ENCODE measurements at places on chromosomes 13 and 19.

DNA sequence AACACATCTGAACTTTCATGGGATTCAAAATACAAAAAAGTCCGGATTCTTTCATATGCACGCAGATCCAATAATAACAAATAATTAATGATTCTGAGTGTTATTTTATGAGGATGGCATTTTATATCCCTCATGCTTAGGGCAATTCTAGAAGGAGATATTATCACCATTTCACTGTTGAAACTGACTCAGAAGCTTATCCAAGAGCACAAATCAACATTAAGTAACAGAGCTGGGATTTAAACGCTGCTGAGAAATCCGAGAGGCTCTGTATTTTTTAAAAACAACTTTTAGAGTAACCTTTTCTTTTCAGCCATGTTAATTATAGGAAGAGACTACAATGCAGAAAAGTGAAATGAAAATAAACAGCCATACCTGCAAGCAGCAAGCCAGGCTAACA lies 30.3 kb downstream of the ATP7B start:
- no peak for DNase-seq

GRCh38 chr13:64314331-64314730 lies 2898.7 kb upstream of the PCDH20 start:
- DNase-seq, result no peak

- DNase-seq, result no peak
Measured at GRCh38 chr13:83633746-83634145, 248.5 kb downstream of the SLITRK1 start.

DNA sequence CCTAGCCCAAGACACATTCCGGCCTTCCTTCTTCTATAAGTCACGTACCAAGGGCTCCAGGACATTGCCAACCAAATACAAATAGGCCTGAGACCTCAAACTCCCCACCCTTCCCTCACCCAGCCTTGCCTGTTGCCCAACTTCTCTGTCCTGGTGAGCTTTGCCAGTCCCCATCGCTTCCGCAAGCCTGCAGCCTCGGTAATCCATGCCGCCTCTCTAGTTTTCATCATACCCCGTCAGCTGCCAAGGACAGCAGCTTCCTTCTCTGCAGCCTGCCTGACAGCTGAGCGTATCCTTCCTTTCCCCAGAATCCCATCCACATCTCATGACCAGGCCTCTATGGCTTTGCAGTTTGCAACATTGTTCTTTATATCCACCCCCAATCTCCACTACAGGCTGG lies 36.6 kb upstream of the POMP start:
- no peak for DNase-seq

GRCh38 chr13:98507282-98507797 lies 69.6 kb downstream of the STK24 start:
- DNase-seq, result no peak

DNA sequence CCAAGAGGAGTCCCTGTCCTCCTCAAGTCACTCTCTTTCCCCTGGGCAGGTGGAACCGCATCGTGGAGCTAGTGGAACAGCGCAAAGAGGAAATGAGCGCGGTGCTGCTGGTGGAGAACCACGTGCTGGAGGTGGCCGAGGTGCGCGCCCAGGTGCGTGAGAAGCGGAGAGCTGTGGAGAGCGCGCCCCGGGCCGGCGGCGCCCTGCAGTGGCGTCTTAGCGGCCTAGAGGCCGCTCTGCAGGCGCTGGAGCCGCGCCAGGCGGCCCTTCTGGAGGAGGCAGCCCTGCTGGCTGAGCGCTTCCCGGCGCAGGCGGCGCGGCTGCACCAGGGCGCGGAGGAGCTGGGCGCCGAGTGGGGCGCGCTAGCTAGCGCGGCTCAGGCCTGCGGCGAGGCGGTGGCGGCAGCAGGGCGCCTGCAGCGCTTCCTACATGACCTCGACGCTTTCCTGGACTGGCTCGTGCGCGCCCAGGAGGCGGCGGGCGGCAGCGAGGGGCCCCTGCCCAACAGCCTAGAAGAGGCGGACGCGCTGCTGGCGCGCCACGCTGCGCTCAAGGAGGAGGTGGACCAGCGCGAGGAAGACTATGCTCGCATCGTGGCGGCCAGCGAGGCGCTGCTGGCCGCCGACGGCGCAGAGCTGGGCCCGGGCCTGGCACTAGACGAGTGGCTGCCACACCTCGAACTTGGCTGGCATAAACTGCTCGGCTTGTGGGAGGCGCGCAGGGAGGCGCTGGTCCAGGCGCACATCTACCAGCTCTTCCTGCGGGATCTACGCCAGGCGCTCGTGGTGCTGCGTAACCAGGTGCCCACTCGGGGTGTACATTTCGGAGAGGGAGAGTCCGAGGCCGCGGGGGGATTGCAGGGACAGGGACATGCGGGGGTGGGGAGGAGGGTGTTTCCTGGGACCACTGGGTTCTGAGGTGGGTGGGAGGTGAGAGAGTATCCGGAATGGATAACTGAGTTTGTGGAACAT lies 52.8 kb downstream of the SPTBN4 start:
- no peak for DNase-seq

DNA sequence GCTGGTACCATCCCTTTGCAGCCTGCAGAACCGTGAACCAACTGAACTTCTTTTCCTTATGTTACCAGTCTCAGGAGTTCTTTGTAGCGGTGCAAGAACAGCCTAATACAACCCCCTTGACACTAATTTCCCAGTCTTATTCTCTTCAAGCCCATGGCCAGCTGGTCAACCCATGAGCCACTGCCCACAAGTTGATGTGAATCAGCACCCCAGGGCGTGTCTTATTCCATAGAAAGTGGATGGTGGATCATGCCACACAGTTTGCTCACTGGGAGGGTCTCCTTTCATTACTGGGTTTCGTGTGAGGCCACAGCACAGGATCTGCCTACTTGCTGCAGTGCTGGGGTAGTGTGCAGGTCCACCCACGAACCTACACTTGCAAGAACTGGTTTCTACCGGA lies 27.0 kb downstream of the TEX29 start:
- DNase-seq, result no peak

DNA sequence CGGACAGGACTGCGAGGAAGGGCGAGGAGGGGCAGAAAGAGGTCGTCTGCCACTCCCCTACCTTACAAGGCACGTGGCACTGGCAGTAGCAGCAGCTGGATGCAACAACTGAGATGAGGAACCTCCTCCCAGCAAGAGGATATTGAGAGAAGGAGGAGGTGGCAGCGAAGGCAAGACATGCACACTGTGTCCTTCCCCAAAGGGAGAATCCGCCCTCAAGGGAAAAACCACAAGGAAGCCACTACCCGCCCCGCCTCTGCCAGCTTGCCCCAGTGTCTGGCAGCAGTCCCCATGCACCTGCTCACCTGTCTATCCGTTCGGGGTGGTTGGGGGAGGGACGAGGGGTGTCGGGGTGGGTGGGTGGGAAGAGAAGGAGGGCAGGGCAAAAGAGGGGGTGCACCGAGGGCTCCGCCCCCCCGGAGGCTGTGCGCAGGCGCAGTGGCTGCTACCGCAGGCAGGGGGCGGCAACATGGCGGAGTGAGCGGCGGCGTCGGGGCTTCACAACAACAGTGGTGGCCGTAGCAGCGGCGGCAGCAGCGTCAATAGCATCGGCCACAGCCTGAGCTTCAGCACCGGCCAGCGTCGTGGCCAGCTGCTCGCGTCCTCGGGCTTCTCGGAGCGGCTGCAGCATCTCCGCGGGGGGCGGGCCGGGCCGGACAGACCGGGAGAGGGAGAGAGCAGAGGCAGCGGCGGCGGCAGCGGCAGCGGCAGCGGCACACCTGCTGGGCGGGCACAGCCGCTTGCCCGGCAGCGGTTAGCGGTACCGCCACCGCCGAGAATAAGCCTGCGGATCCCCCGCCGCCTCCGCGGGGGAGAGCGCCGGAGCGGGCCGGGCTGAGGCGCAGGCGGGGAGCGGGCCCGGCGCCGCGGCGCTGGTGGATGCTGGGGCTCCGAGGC lies at the start of gene NBEA:
TSS of gene NBEA (plus strand) at position 436 of the 897 bp plus-strand sequence. CDS start 551 bp downstream, outside the sequence.
- peak; percentile 65 for DNase-seq

GRCh38 chr19:40740747-40741146 lies 9.5 kb downstream of the ACTMAP start:
- DNase-seq, result no peak

- peak; percentile 20 for DNase-seq
Measured at GRCh38 chr13:24671386-24672113, 8.7 kb upstream of the ATP12A start.

- DNase-seq, result no peak
Measured at GRCh38 chr13:40460116-40460515, 206.3 kb downstream of the FOXO1 start.

DNA sequence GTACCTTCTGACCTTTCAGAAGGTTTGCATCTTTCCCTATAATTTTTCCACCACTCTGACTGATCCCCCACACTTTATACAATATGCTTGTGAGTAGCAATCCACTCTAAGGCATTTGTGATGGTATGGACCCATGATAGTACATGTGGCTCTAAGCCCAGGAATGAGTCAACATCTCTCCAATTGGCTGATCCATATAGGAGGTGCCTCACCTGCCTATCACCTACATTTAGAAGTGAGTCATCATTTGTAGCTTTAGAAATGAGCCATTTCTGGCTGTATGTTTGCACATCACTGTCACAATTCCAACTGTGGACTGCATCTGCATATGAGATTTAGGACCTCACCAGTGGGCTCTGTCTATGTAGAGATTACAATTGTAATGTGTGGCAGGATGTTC lies 133.1 kb upstream of the ZNF91 start:
- no peak for DNase-seq

DNA sequence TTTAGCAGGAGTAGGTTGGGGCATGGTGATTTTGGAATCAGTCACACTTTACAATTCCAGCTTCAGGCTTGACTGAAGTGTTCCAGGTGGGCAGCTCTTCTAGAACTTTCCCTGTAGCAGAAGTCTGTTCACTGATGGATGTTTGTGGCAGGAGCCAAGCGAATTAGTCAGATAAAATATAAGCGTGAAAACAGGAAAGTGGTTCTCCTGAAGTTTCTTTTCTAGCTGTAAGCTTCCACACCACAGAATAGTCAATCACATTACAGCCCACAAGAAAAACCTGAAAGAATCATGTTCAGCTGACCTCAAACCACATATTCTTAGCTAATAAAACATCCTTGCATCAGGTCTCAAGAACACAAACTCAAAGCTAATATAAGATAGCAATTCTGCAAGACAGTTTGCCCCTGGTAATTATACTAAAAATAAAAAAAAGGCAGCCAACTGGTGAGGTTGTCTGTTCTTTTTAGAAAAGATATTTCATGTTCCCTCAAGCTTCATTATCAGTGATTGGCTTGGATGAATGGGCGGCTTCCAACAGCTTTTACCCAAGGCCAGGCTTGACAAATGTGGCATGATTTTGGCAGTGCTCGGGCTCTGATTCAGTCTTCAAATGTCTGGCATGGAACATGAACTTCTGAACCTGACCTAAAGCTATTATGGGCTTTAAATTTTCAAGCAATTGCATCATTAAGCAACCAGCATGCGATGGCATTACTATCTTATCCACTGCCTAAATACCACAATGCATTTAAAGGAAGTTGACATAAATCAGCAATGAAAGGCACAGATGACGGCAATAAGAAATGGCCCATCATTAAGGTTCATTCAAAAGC lies 136.8 kb downstream of the DCLK1 start:
- no peak for DNase-seq

- no peak for DNase-seq
Measured at GRCh38 chr13:30569901-30570576, 47.7 kb upstream of the USPL1 start.

- DNase-seq, result peak; percentile 56
Measured at GRCh38 chr19:50377051-50377461, 799 bp downstream of the NR1H2 start.

- DNase-seq, result no peak
Measured at GRCh38 chr19:36688058-36688457, 646 bp downstream of the ZNF567 start.

DNA sequence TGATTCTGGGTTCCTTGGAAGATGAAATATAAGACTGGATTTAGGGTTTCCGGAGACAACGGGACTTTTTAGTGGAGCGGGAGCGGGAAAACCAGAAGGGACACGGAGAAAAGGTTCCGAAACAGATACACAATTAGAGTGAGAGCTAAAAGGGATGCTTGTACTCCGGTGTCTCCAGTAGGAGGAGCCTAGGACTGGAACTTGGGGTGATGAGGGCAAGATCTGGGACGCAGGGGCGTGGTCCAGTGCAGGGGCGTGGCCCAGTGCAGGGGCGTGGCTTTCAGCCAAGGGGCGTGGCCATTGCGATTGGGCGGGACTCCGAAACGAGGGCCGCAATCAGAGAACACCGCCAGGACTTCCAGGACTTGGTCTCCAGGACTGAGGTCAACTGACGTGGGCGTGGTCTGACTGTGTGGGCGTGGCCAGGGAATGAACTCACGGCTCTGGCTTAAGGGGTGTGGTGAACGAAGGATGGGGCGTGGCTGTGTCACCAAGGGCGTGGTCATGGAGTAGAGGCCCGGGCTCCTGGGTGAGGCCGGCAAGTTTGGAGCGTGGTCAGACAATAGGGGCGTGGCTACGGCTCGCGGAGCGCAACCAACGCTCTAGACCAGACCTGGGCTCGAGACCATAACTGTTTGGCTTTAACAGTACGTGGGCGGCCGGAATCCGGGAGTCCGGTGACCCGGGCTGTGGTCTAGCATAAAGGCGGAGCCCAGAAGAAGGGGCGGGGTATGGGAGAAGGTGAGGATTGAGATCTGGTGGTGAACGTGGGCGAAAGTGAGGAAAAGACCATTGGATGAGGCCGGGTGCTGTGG lies at the start of gene DKKL1:
TSS of gene DKKL1 (plus strand) at position 610 of the 815 bp plus-strand sequence. CDS start at position 732, 122 bp downstream.
- peak; percentile 84 for DNase-seq

DNA sequence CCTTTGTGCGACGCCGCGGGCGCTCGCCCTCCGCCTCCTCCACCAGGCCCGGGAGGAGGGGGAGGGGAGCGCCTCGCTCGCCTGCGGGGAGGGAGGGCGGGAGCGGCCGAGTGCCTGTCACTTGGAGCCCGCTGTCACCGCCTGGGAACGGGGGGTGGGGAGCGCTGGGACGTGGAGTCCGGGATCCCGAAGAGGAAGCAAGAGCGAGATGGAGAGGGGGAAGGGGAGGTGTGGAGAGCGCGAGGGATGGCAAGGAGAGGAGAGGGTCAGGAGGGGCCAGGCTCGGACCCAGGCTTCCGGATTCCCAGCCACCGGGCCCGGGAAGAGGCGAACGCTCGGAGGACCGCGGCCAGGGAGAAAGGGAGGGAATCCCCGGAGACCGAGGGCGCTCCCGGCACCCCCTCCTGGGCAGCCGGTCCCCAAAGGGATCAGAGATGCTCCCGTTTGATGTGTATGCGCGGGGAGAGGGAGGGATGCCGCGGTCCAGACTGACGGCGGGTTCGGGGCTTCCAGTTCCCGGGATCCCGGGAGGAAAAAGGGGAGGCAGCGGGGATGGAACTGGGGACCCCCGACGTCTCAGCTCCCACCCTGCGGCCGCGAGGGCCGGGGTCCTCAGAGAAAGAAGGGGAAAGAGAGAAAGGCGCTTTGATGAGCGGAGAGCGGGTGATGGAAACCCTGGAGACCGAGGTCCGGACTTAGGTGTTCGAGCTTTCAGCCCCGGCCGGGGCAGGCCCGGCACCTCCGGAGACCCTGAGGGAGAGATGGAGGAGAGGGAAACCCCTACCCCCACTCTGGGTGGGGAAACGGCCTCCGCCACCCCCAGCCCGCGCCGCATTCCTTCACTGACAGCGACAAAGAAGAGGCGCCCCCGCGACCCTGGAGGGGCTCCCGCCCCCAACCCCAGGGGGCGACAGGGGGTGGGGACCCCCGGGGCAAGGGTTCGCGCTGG lies 4.7 kb upstream of the DPF1 start:
- DNase-seq, result no peak

GRCh38 chr19:11483366-11484111 lies 2.7 kb upstream of the ELAVL3 start:
- DNase-seq, result no peak

All from stimulated activated CD4-positive, alpha-beta T cell treated with anti-CD3 and anti-CD28 coated beads, Interleukin-2, amount 100 ng/mL, for 48 hours (primary cell).